ENCODE measurements at places on chromosomes 12 and 14.

DNA sequence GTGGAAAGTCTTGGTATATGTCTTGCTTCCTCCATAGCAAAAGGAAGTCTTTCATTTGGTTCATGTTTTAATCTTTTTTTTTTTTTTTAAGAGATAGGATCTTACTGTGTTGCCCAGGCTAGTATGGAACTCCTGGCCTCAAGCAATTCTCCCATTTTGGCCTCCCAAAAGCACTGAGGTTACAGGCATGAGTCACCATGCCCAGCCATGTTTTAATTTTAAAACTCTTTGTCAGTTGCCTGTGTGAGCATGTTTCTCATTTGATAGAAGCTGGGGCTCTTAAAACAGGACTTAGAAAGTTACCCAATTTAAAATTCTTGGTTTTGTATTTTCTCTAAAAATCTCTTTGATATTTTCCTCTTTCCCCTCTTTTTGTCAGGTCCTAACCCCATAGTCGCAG, 45.0 kb upstream of the REP15 start:
- no peak for DNase-seq

DNA sequence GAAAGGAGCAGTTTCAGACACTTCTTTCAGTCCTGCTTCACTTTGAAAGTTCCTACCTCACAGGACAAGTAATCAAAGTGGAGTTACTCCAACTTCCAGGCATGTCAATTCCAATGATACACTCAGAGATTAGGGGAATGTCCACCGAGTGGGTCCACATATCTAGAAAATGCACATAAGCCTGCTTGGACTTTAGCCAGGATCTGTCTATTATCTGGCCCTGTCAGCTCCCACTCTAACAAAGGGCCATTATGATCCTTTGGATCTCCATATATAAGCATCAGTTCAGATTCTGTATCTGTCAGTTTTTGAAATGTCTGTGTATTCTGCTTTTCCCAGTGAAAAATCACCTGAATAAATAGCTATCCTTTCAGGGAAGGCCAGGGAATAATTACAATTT, 112.9 kb upstream of the ATXN7L3B start:
- no peak for DNase-seq

- no peak for DNase-seq
These were observed 96.8 kb downstream of the MYRFL start for GRCh38 chr12:69921831-69922230.

DNA sequence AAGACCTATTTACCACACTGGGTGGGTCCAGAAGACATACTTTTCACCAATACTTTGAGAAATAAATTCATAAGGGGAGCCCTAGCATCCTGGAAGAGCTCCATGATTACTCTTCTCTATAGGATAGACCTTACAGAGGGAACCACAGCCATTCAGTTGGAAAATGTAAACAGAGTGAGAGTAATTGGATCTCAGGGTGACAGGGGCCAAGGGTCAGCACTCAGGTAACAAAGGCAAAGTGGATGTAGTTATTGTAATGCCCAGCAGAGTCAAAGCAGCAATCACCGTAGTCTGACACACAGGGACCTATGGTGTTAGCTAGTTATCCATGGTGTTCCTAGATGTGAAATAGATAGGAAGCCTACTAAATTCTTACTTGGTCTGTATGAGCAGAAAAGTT, 10.8 kb upstream of the GTF2A1 start:
- no peak for DNase-seq

- DNase-seq: no peak
These were observed 400.9 kb upstream of the CCDC196 start for GRCh38 chr14:66085224-66085623.

DNA sequence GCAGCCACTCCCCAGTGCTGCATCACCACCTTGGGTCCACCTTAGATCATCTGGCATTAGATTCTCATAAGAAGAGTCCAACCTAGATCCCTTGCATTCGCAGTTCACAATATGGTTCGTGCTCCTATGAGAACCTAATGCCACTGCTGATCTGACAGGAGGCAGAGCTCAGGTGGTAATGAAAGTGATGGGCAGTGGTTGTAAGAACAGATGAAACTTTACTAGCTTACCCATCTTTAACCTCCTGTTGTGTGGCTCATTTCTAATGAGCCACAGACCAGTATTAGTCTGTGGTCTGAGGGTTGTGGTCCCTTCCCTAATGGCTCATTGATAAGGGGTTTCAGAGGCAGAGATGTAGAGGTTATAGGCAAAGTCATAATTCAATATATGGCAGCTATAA, 615.9 kb upstream of the MIS18BP1 start:
- DNase-seq: no peak
